Cardiac fibroblast (primary cell): ENCODE measurements at places on chromosomes 11 and 22.
A peak's percentile ranks its signal among the peaks of the same experiment; 100 is the strongest.

- no peak for DNase-seq
Measured at GRCh38 chr22:25551396-25551795, 13.1 kb upstream of the GRK3 start.

GRCh38 chr11:82995754-82996398 lies 75.8 kb downstream of the RAB30 start:
- DNase-seq: peak; percentile 47

GRCh38 chr11:60810569-60810968 lies 25.4 kb downstream of the MS4A10 start:
- DNase-seq: no peak

DNA sequence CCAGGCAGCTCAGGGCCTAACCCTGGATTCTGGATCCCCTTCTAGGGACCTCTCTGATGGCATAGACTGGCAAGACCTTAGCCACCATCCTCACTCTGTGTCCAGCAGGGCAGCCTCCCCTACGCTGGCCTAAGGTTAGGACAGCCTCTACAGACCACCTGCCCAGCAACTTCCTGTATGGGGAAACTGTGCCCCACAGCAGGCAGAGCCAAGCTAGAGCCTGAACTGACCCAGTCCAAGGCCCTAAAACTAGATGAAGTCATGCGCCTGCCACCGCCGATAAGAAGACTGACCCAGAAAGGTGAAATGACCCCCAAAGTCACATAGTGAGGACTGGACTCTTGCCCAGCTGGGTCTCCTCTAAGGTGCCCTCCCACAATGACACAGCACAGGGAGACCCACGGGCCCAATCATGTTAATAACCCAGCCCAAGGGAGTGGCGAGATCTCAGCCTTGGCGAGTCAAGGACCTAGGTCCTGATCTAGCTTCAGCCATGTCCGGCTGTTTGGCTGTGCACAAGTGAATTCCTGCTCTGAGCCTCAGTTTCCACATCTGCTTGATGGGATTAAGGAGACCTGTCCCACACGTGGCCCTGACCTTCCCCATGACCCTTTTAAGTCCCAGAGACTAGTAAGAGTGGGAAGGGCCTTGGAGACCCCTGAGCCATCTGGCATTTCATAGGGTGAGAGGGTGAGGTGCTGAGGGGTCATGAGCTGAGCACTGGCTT lies 17.6 kb downstream of the STARD10 start:
- no peak for DNase-seq

DNA sequence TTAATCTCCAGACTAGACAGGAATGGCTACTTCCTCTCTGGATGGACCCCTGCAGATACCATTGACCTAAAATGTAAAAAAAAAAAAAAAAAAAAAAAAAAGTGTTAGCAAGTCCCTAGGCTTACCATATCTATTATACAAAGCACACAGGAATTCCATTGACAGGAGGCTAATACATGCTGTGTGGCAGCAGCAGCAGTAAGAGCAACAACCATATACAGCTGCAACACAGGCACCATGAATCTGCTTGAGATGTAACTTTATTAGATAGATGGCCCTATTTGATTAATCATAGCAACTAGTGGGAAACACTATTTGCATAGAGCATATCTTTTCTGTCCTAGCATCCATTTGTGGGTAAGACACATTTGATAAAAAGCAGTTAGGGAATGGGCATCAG lies 1447.1 kb downstream of the FAM181B start:
- no peak for DNase-seq

GRCh38 chr11:62556108-62556874 lies 9.7 kb upstream of the AHNAK start:
- DNase-seq: peak; percentile 96

DNA sequence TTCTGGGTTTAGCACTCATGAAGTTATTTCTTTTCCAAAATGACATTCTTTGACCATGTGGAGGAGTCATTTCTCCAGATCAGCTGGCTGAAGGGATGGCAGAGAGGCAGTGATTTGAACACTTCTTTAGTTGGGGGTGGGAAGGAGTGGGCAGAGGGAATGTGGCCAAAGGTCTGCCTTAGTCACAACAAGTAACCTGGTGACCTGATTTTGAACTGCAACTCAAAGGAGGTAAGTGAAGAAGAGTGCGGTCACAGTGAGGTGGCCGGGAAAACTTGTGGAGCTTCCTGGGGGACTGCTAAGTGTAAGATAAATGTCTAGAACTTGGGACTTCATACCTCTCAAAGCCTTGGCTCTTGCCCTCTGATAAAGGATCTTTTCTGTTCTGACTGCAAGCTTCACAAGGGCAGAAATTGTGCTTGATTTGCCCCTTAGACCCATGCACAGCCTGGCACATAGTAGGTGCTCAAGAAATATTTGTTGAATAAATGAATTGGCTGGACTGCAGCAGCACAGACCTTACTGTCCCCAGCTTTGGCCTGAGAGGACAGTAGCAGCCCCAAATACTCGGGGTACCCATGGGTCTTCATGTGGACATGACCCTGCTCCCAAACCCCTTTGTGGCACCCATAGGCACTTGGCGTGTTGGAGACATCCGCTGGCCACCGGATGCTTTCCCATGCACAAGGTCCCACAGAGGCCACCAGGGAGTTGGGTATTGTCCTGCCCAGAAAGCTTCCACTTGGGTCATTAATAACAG lies 99.0 kb upstream of the ALX4 start:
- no peak for DNase-seq
